ENCODE measurements at places on chromosomes 11 and 22.

DNA sequence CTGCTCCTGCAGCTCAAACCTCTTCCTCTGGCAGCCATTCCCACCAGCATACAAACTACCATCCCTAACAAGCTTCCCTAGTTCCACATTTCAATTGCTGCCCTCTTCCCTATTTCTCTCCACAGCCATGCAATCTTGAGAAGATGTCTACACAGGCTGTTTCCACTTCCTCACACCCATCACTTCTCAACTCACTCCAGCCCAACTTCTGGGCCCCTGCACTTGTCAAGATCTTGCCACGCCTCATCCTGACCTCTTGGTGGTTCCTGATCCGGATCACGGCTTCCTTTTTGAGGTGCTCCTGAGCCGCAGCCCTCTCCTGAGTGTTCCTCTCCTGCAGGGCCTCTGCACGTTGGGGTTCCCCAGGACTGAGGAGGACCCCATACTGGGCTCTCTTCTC is 22.6 kb downstream of the RPL27A start:
- no peak for DNase-seq

GRCh38 chr11:119863851-119864601 is 135.0 kb upstream of the NECTIN1 start:
- DNase-seq, result no peak

DNA sequence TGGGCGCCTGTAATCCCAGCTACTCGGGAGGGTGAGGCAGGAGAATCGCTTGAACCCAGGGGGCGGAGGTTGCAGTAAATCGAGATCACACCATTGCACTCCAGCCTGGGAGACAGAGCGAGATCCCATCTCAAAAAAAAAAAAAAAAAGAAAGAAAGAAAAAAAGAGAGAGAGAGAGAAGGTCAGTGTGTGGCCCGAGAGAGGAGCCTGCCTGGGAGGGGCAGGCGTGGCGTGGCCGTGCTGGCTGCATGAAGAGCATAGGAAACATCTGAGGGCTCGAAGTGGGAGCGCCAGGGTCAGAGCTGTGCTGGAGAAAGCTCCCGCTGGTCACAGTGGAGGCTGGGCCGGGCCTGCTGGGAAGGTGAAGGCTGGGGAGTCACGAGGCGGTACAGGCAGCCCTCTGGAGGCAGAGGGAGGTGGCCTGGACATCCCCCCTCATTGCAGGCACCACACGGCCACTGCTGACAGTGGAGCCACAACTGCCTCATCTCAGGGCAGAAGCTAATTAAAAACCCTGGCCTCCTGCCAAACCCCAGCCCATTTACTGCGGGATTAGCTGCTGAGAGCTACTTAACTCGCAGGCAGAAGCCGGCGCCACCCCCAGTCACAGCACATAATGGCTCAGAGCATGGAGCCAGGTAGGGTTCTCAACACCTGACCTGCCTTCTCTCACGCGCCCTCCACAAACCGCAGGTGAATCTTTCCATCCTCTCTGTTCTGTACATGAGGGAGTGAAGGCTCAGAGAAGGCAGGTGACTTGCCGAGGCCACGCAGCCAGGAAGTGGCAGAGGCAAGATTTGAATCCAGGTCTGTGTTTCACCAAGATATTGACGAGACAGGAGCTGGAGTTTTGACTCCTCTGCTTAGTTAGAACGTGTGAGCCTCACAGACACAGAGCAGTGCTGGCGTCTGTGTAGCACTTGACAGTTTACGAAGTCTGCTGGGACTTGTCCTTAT is 32.6 kb downstream of the NFAM1 start:
- DNase-seq, result no peak

GRCh38 chr11:35907648-35908431 is 36.0 kb upstream of the LDLRAD3 start:
- DNase-seq, result no peak

DNA sequence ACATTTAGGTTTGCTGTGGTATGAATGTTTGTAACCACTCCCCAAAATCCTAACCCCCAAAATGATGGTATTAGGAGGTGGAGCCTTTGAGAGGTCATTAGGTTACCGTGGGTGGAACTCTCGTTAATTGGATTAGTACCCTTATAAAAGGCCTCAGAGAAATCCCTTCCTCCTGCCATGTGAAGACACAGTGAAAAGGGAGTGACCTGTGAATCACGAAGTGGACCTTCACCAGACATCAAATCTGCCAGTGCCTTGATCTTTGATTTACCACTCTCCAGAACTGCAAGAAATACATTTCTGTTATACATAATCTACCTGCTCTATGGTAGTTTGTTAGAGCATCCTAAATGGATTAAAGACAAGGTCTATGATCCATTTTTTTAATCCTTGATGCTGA is 12.6 kb upstream of the PICALM start:
- no peak for DNase-seq

- DNase-seq, result no peak
These were observed 83.6 kb upstream of the PRR5 start for GRCh38 chr22:44618400-44618799.

- DNase-seq, result no peak
These were observed 23.2 kb downstream of the SYT13 start for GRCh38 chr11:45262900-45263299.

GRCh38 chr22:49617866-49618676 is 209.6 kb downstream of the BRD1 start:
- no peak for DNase-seq

DNA sequence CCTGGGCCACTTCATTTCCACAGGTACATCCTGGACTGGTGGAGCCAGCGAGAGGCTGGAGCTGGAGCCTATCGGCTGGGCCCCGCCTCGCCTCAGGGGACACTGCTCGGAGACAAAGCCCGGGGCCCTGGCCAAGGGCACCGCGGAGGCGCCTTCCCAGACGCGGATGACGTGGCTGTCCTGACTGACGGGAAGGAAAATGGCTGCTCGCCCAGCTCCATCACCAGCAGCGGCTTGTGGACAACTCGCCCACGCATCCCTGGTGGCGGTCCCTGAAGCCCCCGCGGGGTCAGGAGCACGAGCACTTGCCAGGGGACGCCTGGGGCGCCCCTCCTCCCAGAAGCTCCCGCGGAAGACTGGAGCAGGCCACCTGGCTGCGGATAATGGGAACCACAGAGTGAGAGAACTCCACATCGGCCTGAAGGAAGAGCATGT is 49.6 kb downstream of the CECR2 start:
- no peak for DNase-seq

GRCh38 chr11:78045851-78046485 is 17.7 kb upstream of the THRSP start:
- peak; percentile 88 for DNase-seq

GRCh38 chr22:25048071-25048470 is 95.6 kb downstream of the KIAA1671 start:
- no peak for DNase-seq

DNA sequence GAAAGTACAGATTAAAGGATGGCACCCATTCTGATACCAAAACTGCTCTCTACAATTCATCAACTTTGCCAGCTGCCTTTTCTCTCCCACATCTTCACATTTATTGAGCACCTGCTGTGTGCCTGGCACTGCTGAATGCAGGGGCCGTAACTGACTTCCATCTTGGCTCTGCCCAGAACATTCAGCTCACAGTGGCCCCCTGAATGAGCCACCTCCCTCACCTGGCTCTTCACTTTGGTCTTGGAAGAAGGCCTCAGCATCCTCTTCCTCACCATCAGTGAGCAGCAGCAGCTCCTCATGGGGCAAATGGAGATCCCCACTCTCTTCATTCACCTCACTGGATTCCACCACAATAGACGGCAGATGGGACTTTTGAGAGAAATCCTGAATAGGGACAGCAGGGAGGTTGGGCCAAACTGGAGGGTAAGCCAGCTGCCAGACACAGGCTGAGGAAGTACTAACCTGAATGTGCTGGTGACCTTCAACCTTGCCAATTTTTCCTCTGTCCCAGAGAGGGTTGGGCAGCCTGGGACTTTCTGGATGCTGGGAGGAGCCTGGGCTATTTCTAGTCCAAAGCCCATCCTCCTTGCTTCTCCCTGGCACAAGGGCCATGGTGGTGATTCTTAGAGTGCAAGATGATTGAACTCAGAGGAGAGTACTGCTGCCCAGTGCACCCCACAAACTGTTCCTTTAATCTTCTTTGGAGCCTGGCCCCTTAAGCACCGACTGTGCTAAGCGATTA is 1.9 kb upstream of the UQCC3 start:
- DNase-seq, result no peak

DNA sequence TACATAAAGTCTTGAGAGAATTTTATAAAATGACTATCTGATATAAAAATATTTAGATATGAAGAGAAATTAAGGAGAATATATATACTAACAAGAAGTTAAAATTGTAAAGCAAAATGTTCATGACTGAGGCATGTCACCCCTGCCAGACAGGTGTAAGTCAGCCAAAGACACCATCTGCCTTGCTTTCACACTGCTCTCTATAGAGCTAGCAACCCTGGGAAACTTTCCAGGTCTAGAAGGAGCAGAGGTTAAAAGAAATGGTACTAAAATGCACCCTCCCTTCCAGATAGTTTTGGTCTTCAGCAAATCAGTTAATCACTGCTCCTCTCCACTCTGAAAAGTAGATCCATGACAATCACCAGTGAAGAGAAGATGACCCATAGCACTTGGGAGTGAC is 16.5 kb downstream of the PPP2R1B start:
- DNase-seq, result no peak

GRCh38 chr22:23057331-23057730 is 13.0 kb upstream of the GNAZ start:
- no peak for DNase-seq

DNA sequence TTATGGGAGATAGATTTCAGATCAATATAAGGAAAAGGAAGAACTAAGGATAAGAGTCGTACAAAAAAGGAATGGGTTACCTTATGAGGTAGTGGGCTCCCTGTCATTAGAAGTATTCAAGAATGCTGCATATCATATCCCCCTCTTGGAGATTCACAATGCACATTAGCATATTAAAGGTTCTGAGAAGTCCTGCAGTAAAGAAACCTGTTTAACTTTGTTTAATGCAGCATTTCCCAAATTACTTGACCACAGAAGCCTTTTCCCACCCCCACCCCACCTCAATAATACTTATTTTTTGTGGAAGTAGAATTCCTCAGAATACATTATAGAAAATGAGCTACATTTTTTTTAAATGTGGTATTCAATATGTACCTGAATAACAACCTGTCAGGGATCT is 30.9 kb downstream of the PHF21A start:
- DNase-seq, result no peak

DNA sequence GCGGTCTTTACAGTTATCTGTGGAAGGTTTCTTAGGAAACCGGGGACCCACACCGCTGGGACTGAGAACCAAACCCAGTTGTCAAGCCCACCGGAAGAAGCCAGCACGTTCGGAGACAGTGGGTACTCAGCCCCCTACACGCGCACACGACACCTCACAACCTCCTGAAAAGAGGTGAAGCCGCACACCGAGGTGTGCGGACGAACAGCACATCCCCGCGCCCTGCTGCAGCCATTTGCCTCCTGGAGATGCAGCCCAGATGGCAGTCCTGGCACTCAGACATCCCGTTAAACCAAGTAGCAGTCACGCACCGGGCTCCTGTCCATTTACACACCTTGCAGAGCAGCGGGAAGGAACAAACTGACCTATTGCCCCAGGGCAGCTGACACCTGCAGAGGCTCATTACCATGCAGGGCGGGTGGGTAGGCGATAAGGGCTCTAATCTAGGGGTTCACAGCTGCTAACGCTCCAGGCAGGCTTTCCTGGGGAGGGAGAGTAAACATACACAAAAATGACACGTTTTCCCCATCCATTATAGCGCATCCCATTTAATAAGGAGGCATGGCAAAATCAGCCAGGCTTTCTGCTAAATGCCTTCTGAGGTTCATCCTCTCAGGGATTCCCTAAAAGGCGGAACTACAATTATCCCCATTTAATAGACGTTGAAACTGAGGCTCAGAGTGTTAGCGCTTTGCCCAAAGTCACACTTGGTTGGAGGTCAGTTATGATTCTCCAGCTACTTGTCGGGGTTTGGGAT is 864 bp upstream of the EHBP1L1 start:
- no peak for DNase-seq

GRCh38 chr11:12914400-12914912 is 94.7 kb upstream of the RASSF10 start:
- DNase-seq, result peak; percentile 74

- no peak for DNase-seq
These were observed 1.5 kb downstream of the IGSF9B start for GRCh38 chr11:133955081-133955891.

DNA sequence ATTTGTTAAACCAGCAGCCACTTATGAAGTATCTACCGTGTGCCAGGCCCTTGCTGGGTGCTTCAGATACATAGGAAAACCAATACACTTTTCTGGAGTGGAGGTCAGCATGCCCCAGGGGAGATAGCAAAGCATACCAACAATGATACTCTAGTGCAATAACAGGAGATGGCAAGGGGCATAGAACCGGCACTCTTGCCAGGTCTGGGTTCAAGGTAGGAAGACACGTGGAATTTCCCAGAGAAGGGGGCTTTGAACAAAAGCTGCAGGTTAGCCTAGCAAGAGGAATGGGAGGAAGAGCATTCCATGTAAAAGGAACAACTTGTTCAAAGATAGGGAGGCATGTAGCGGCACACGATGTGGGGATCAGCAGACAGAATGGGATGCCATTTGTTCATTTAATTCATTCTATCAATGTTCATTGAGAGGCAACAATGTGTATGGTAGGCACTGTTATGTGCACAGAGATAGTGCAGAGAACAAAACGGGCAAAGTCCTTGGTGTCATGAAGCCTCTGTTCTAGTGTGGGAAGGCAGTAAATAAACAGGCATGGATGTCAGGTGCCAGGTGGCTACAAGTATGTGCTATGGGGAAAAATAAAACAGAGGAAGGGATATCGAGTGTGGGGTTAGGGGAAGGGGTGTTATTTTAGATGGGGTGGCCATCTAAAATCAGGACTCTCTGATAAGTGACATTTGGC is 162.6 kb upstream of the E2F8 start:
- DNase-seq, result no peak

DNA sequence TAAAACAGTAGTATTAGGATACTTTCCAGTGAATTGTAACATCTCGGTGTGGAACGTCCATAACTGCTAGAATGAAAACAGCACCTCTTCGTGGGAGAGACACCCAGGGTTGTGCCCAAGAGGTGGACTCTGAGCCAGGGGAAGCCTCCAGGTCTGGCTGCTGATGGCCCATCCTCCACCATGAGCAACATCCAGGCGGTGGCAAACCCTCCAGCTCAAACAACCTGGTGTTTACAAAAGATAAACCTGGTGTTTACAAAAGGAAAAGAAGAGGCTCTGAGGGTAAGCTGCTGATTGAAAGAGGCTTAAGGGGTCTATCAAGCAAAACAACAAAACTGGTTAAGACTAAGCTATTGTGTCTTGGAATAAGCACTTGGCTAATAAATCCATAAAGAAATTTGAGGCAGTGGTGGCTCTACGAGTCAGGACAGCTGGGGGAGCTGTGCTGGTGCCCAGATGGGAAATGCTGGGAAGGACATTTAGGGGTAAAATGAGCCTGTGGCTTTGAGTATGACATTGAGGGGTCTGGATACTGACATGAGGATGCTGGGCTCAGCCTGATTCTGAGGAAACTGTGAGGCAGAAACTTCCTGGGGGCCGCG is 909.0 kb downstream of the BRD1 start:
- DNase-seq, result no peak

GRCh38 chr11:2444821-2445745 is at the start of gene KCNQ1:
KCNQ1 (plus strand) TSS chr11:2445008; CDS start chr11:2445099, 91 bp downstream.
- DNase-seq, result peak; percentile 74

GRCh38 chr11:100557830-100558611 is 129.1 kb upstream of the ARHGAP42 start:
- DNase-seq, result peak; percentile 14

Data from AG08396 (cell line).